ENCODE measurements at places on chromosomes 13 and 19. TPM values are rescaled to one million over a fixed set of nuclear protein-coding genes. Genes with fewer than 3 reads are reported as not detected.

DNA sequence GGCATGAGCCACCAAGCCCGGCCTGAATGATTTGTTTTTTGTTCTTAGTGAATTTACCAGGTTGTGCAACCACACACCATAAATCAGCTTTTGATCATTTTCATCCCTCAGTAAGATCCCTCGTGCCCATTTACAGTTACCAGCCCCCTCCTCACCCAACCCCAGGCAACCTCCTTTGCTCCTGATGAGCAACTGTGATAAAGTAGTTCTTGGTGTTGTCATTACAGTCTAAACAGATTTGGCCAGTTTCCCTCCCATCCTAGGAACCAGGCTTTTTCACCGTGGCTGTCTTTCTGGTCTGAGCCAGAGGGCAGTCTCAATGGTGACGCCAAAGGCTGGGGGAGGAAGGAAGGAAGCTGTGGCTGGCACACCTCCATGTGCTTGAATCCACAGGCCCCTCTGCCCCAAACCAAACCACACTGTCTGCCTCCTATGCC, 61.2 kb upstream of the WDFY2 start:
- no peak for DNase-seq

- no peak for DNase-seq
Observed at GRCh38 chr13:106318941-106319411, 216.5 kb downstream of the EFNB2 start.

- DNase-seq = no peak
Observed at GRCh38 chr13:75352641-75353327, 129.2 kb downstream of the TBC1D4 start.

GRCh38 chr13:42798118-42798517, 16.7 kb downstream of the FAM216B start:
- no peak for DNase-seq

- DNase-seq = no peak
Observed at GRCh38 chr13:46953331-46953730, 56.5 kb upstream of the HTR2A start.

DNA sequence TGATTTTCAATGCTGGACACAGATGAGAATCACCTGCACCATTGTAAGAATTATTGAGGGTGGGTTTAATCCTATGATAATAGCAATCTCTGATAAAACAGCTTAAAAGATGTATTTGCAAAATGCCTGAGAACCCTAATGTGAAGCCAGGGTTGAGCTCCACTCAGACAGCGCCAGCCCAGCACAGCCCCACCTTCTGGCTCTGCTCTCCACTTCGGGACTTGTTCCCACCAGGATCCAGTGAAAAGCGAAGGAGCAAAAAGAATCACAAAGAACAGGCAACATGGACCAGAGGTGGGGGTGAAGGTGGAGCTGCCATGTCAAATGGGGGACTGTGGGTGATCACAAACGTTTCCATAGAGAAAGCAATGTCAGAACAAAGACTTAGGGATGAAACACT, 18.6 kb upstream of the ZNF816 start:
- peak; percentile 64 for DNase-seq

DNA sequence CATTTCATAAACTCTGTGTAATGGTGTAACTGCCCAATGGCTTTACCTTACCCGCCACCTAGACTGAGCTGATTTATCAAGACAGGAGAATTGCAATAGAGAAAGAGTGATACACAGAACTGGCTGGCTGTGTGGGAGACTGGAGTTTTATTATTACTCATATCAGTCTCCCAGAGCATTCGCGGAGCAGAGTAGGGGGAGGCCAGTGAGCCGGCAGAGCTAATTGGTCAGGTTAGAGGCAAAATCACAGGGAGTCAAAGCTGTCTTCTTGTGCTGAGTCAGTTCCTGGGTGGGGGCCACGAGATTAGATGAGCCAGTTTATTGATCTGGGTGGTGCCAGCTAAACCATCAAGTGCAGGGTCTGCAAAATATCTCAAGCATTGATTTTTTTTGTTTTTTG, 23.4 kb upstream of the SLITRK1 start:
- DNase-seq = no peak

C1QTNF9B gene
- not detected for total RNA-seq

ARL11 gene
- 2.6 TPM for total RNA-seq

LIM2 gene
- not detected for total RNA-seq

C1QTNF9 gene
- 1.0 TPM for total RNA-seq

All from mesenteric fat pad (tissue), 1 donor.